ENCODE measurements at places on chromosomes 6 and 20. TPM values are rescaled to one million over a fixed set of nuclear protein-coding genes. Genes with fewer than 3 reads are reported as not detected.

- DNase-seq, result peak; percentile 85
Observed at GRCh38 chr20:40687384-40688128, 1.5 kb downstream of the MAFB start.

The ADAM33 gene
- total RNA-seq, result 12.6 TPM

The EEF1A2 gene
- total RNA-seq, result 1,229 TPM

The PI16 gene
- total RNA-seq, result 27.8 TPM

- peak; percentile 84 for DNase-seq
Observed at GRCh38 chr6:167493976-167494697, 169.3 kb downstream of the TTLL2 start.

- DNase-seq, result no peak
Observed at GRCh38 chr6:47587493-47587892, 109.9 kb downstream of the CD2AP start.

The GPR6 gene
- total RNA-seq, result not detected

Data from Right ventricle myocardium superior (tissue), 1 donor.